ENCODE measurements at places on chromosomes 3 and 15.

DNA sequence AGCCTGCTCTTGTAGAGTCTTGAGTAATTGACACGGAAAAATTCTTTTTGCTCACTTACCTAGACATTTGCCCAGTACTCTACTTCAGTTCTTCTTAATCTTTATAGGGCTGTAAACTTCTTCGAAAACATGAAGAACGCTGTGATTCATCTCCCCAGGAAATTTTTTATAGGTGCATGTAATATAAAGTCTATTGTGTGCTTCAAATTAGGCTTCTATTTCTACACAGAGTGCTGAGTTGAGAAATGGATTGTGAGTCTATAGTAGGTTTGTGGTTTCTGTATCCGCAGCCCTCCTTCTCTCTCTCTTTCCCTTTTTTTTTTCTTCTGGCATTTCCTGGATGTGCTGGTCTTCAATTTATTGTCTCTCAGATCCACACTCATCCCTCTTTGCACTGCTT lies 183.3 kb upstream of the DCBLD2 start:
- DNase-seq: no peak

DNA sequence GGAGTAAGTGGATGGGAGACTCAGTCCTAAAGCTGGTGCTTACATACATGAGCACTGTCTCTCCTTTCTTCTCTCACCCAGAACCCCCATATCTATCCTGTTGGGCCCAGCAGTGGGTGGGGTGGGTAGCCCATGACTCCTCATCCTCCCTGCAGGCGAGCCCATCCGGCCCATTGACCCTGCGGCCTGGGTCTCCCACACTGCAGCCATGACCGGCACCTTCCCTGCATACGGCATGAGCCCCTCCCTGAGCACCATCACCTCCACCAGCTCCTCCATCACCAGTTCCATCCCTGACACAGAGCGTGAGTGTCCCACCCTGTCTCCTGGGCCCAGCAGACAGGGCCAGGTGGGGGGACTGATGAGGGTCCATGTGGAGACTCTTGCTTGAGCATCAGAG lies 8.0 kb upstream of the AP2M1 start:
- no peak for DNase-seq

GRCh38 chr3:25536521-25537391 lies 108.7 kb downstream of the RARB start:
- DNase-seq: no peak

DNA sequence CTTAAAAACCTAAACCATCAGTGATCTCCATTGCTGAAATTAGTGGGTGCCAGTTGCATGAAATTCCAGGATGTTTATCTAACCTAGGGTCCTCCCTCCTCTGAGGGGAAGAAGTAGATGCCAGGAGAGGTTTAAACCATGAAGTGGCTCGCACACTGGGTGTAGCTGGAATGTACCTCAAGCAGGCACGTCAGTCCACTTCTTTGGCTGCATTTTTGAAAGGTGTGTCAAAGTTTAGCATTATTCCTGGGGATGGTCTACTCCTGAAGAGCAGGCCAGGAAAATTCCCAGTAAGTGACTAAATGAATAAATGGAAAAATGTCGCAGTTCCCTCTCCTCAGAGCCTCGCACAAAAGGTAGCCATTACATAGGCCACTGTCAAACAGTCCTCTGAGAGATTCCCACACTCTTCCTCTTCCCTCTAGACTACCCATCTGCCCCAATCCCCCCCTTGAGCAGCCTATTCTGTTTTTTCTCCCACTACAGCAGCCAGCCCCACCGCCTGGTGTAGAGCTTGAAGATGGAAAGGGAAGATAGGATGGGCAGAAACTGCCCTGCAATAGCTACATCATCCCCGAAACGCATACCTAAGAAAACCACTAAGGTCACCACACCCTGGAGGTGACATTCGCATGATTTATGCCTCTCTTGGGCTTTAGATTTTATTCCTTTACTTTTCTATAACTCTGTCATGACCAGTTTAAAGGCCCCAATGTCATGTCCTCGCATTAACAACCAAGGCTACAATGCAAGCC lies 655 bp upstream of the TMOD3 start:
- no peak for DNase-seq

DNA sequence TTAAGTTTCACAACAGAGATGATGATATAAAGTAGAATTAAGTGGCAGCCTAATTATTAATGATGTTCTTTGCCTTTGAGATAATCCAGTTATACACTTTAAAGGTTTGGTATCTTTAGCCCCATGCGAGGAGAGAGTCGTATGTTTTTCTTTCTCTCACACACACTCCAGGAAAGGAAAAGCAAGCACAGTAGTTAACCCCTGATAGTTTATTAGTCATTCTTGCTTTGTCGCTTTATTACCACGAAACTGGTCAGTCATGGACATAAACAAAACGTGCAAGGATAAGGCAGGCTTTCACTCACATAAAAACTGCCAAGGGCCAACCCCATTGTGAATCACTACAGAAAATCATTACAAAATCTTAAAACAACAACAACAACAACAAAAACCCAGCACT lies 866.9 kb downstream of the FHIT start:
- DNase-seq: no peak

- peak; percentile 62 for DNase-seq
Measured at GRCh38 chr3:158434412-158435038, 136.5 kb upstream of the MLF1 start.

DNA sequence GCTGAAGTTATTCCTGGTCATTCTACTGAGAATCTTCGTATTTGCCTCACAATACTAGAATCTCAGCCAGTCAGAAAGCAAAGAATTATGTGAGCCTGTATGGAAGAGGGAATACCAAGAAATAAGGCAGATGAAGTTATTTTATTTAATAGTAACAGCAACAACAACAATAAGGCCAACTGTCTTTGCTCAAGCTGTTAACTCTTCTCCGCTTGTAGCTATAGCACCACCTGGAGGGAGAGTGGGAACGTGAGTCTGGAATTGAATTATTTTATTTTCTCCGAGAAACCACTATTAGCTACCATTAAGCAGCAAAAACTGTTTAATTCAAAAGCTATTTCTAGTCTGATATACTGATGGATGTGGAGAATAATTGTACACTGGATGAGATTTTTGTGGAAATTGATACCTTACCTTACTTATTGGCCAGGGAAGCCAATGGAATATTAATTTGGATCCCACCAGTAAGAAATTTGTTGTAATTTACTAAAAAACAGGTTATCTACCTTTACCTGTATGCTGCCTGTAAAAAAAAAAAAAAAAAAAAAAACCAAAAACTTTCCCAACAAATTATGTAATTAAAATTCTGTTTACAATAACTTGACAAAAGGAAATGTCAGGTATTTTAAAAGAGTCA lies 50.1 kb downstream of the CALML4 start:
- DNase-seq: peak; percentile 34

- DNase-seq: peak; percentile 92
Measured at GRCh38 chr15:58666957-58667356, 82.5 kb downstream of the ADAM10 start.
